PC-9 (cell line): ENCODE measurements at places on chromosomes 2 and 18. TPM values are rescaled to one million over a fixed set of nuclear protein-coding genes. Genes with fewer than 3 reads are reported as not detected.

DNA sequence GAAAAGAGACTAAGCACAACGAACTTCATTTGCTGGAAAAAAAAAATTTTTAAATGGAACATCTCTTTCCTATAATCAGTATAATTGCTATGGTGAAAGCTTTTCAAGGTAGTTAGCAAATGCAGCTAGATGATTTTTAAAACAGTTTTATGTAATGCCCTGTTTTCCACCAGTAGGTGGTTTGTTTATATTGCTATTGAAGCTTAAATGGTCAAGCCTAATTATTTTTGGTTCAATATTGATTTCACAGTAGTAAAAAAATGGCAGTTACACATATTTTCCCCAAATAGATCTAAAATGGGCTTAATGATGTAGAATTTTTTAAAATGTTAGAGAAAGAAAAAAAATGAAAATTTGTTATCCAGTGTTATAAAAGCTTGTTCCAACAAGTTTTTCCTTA, 70.2 kb downstream of the CDH19 start:
- DNase-seq = no peak

Gene CDH20
- total RNA-seq = not detected in 2 replicates

GRCh38 chr18:78542204-78542603, 437.4 kb upstream of the SALL3 start:
- DNase-seq = peak; percentile 2

DNA sequence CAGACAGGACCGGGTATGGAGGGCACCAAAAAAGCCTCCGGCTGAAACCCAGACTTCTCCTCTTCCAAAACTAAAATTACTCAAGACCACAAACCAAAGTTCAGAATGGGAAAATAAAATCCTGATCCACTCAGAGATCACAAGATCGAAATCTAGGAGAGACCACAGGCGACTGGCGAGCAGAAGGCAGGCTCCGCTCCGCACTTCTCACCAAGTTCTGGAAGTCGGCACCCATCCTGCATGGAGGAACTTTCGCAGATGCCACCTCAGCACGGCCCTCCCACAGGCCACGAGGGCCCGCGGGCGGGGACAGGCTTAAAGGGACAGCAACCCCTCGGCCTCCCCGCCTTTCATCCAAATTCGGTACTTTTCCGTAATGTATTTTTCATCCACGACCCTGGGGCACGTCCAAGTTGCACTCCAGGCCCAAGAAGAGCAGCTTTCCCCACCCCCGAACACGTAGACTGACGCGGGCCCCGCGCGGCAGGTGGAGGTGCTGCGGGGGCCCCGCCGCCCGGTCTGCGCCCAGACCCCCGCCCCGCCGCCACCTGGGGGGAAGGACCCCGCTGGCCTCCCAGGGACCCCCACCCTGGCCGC, 43.7 kb downstream of the HDLBP start:
- peak; percentile 76 for DNase-seq

GRCh38 chr2:224922142-224922727, 120.0 kb downstream of the DOCK10 start:
- DNase-seq = no peak

DNA sequence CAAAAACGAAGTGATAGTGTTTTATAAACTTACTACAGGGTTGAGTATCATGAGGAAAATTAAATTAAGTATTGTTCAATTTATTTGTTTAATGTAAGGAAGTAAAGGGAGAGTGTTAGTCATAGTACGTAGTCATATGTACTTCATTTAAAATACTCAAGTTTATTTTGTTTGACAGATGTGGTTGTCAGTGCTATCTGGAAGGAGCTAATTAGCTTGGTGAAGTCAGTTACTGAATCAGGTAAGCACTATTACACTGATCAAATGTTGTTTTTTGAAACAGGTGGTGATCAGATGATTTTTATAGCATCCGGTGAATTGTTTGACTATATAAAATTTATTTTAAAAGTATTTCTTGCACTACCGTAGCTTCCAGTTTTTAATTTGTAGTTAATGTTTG, 28.8 kb downstream of the RIF1 start:
- no peak for DNase-seq

GRCh38 chr2:239495791-239496233, 95.0 kb upstream of the HDAC4 start:
- DNase-seq = no peak

Gene PER2
- total RNA-seq = 18.9 and 22.9 TPM in 2 replicates

Gene HOXD4
- not detected in 2 replicates for total RNA-seq

GRCh38 chr2:237429753-237430152, 15.8 kb upstream of the COL6A3 start:
- DNase-seq = no peak

- DNase-seq = no peak
Observed at GRCh38 chr2:15832849-15833680, 107.3 kb upstream of the MYCN start.

Gene HJURP
- total RNA-seq = 109 TPM in 2 replicates

DNA sequence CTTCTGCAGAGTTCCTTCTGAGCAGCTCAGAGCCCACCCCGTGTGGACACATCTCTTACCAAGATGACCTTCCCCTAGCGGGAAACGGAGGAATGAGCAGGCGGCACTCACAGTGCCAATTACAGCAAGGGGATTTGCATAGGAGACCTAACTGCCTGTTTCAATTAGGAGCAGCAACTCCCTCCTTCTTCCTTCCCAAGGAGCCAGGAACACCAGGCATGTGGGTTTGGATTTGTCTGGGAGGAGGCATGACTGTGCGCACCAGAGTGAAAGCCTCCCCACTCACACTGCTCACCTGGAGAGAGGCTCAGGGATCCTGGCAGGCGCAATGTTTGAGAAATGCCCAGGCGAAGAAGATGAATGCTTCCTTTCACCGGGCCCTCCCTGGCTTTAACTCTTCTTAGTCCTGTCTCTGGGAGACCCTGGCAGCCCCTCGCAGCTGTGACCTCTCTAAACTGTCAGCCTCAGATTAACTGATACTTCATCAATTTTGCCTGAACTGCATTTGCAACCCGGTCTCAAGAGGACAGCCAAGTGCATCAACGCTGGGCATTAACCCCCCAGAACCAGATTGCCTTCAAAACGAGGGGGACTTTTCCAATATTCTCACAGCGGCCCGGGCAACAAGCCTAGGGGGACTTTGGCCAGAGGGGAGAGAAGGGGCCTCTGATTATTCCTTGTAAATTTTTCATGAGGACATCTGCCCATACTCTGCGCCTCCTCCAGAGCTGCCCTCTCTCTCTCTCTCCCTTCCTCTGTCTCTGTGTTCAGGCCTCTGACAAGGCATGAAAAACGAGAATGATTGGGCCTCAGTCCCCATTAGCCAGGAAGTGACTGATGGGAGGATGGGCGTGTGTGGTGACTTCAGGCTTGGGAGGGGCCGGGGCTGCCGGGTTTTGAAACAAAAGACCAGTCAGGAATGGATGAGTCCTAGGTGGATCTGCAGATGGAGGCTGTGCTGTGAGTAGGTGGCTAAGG, 93.8 kb downstream of the CMPK2 start:
- DNase-seq = no peak

DNA sequence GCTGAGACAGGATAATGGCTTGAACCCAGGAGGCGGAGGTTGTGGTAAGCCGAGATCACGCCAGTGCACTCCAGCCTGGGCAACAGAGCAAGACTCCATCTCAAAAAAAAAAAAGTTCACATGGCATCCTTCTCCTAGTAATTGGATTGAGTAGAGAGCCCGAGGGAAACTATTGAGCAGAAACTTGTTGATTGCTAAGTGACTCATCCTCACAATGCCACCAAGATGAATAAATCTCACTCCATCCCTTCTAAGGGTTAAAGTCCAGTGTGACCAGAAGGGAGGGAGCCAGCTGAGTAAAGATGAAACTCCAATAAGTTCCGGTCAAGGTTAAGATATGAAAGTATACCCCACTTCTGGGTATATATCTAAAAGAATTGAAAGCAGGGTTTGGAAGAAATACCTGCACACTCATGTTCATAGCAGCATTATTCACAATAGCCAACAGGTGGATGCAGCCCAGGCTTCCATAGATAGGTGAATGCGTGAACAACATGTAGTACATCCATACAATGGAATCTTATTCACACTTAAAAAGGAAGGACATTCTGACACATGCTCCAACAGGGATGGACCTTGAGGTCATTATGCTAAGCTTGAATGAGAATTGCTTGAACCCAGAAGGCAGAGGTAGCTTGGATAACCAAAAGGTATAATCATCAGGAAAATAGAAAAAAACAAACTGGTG, 13.0 kb upstream of the FHL2 start:
- DNase-seq = no peak

DNA sequence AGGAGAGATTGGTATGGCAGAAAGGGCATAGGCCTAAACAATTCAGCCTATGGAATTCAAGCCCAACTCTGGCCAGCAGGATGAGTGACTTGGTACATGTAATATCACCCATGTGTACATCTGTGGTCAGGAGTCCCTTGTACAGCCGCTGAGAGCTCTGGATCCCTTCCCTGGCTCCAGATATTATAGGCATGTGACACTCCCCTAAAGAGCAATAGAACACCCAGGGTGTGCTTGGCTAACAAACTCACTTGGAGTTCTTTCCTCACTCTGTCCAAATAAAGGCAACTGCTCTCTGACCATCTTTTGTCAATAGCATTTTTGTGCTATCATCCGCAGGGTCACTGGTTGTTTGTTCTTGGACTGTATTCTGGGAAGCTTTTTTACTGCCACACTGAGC, 197.4 kb upstream of the NCKAP5 start:
- no peak for DNase-seq

DNA sequence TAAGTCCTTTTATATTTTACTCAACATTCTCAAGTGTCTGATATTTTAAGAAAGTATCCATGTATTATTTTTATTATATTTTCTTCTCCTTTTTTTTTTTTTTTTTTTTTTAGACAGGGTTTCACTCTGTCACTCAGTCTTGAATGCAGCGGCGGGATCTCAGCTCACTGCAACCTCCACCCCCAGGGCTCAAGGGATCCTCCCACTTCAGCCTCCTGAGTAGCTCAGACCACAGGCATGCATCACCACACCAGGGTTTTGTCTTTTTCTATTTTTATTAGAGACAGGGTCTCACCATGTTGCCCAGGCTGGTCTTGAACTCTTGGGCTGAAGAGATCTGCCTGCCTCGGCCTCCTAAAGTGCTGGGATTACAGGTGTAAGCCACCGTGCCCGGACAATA, 212.1 kb downstream of the TCF4 start:
- DNase-seq = no peak

GRCh38 chr2:241820625-241821384, 11.8 kb downstream of the NEU4 start:
- DNase-seq = no peak

Gene GORASP2
- 74.7 and 110 TPM in 2 replicates for total RNA-seq
